ENCODE measurements at places on chromosomes 16 and 17. TPM values are rescaled to one million over a fixed set of nuclear protein-coding genes. Genes with fewer than 3 reads are reported as not detected.

GRCh38 chr16:52462816-52463215, 84.1 kb downstream of the TOX3 start:
- no peak overlapping the region for H3K27ac ChIP-seq
- H3K36me3 ChIP-seq: peaks cover 8% of the 10 kb centered on the region
- H3K4me3 ChIP-seq: no peak overlapping the region
- no peak for DNase-seq

- no peak for DNase-seq
- no peaks in the 10 kb centered on the region for H3K36me3 ChIP-seq
- H3K4me3 ChIP-seq: no peak overlapping the region
- H3K4me1 ChIP-seq: no peaks in the 10 kb centered on the region
Measured at GRCh38 chr16:21116148-21116693, 34.4 kb downstream of the DNAH3 start.

- H3K27me3 ChIP-seq: no peaks in the 10 kb centered on the region
- DNase-seq: no peak
- H3K36me3 ChIP-seq: no peaks in the 10 kb centered on the region
- no peak overlapping the region for H3K27ac ChIP-seq
- no peak overlapping the region for H3K4me3 ChIP-seq
Measured at GRCh38 chr16:78566397-78567073, 467.1 kb downstream of the WWOX start.

Gene ODAD4
- 0.73 TPM for total RNA-seq
